Fibroblast of lung (primary cell): ENCODE measurements at places on chromosomes 7 and 10. TPM values are rescaled to one million over a fixed set of nuclear protein-coding genes. Genes with fewer than 3 reads are reported as not detected.

GRCh38 chr7:127039541-127039940 is 213.2 kb downstream of the GRM8 start:
- no peak for DNase-seq

DNA sequence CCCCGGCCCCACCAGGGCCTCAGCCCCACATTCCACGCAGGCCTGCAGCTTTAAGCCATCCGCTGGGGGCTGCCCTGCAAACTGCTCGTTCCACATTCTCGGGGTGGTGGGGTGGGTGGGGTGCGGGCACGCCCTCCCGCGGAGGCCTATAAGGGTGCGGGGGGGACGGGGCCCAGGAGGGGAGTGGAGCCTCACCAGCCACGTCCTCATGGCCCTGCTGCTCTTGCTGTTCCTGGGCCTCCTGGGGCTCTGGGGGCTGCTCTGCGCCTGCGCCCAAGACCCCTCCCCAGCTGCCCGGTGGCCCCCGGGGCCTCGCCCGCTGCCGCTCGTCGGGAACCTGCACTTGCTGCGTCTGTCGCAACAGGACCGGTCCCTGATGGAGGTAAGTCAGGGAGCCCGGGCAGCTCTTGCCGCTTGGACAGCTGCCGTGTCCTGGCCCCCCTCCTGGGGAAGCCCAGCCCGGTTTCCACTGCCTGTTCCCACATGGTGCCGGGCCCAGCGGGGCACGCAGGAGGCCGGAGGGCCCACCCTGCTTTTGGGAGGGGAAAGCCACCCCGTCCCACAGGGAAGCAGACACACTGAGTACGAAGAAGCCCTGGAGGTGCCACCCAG is at the start of gene CYP2W1:
TSS of gene CYP2W1 (plus strand) at position 178 of the 612 bp plus-strand sequence. CDS start at position 209, 31 bp downstream.
- no peak for DNase-seq

- peak; percentile 27 for DNase-seq
Measured at GRCh38 chr10:49534670-49535381, 4.1 kb downstream of the ERCC6 start.

- DNase-seq = no peak
Measured at GRCh38 chr10:116756277-116756676, 13.9 kb upstream of the HSPA12A start.

The RFC2 gene
- polyA plus RNA-seq = 19.6 and 33.2 TPM in 2 replicates
